CD4-positive, alpha-beta memory T cell (primary cell): ENCODE measurements at places on chromosomes 2 and 18.

- no peak for DNase-seq
Measured at GRCh38 chr2:75068546-75068945, 110.1 kb downstream of the POLE4 start.

GRCh38 chr18:48817021-48817461 is 133.7 kb downstream of the SMAD7 start:
- DNase-seq, result no peak

- no peak for DNase-seq
Measured at GRCh38 chr2:9646196-9647030, 15.6 kb upstream of the YWHAQ start.

DNA sequence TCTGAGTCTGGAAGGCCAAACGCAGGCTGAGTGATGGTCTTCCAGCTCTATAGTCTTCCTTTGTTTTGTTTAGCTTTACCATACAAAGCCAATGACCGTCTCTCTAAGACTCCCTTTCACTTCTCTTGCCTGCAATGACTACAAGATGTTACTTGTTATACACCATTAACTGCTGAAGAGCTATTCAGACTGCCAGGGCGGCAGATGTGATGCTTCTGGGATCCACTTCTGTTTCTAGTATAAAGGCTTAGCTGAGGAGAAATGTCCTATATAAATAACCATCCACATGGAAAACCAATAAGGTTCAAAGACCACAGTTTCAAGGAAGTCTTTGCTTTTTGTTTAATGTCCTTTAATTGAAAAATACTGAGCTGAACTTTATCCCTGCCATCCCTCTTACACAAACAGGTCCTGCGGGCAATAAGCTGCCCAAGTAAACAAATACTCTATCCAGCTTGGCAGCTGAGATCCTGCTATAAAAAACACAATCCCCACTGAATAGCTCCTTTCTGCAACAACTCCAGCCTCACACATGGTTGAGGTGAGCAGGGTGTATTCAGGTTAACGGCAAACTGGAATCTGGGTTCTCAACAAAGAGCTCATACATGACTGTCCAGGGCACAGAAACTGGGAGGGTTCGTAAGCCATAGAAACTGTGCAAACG is 124.6 kb downstream of the VIT start:
- DNase-seq, result no peak

DNA sequence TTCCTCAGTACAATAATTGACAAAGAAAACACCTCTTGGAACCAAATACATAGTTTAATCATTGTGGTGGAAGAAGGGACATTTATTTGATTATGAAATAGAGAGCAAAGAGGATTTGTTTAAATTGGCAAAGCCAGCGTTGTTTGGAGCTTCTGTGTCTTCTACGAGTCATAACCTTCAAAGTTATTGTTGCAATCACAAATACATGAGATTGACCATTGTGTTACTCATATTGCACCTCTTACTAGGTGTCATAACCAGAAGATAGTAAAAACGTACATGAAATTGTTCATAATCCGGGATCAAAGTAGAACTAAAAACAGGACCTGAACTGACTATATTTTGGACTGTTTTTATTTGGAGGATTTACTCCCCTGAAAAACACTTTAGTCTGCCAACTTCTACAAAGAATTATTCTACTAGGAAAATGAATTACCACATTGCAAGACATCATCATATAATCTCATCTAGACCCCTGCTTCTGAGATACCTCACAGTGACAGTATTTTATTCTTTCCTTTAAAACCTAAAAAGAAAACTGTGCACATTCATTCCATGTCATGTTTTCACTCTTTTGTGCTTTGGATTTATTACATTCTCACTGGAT is 151.7 kb upstream of the KLF7 start:
- DNase-seq, result no peak

DNA sequence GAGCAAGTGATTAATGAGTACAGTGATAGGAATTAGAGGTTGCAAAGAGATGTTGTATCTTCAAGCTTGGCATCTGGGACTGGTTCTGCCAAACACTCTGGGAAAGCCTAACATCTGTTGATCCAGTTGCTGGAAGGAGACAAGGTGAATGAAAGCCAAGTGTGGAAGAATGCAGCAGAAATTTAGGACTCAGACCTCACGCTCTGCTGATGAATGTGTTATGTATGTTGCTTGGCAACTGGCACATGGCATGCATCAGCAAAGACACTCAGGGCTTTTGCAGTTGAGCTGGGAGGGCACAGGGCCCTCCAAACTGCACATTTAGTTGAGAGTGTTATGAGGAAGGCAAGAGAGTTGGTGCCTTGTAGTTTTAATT is 105.5 kb downstream of the COLEC12 start:
- DNase-seq, result no peak

DNA sequence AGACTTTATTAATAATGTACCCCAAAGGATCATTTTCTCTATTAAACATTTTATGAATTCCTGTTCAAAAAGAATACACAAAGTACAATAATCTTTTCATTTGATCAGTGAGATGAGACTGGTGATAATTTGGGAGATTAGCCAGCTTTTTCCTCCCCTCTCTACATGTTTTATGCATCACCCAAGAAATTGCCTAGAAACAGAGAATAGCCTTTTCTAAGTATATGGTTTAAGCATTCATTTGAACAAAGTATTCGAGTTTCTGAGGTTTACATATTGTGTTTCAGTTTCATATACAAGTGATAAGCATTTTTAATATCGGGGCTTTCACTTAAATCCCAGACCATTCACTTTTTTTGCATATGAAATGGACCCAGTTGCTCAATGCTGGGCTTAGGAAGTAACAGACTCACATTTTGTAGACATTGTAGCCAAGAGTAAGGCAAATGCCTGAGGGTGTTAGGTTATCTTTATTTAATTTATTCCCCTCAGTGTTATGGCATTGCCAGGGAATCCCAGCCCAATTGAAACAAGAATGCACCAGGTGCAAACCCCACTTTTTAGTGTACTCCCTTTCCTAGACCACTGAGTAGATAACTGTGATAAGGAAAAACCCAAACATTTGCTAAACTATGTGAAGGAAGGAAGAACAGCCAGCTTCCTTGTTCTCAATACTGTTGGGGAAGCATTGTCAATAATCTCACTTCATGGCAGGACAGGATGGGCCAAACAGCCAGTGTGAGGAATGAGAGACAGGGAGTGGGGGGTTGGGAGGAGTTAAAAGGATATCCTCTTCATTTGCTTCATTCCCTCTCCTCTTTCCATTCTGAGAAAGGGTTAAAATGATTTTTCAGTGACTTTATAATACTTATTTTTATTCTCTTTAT is 3.5 kb downstream of the CPO start:
- no peak for DNase-seq

GRCh38 chr2:165877565-165878550 is 75.7 kb downstream of the TTC21B start:
- DNase-seq, result no peak

GRCh38 chr18:5237083-5237722 is 40.1 kb upstream of the AKAIN1 start:
- no peak for DNase-seq

DNA sequence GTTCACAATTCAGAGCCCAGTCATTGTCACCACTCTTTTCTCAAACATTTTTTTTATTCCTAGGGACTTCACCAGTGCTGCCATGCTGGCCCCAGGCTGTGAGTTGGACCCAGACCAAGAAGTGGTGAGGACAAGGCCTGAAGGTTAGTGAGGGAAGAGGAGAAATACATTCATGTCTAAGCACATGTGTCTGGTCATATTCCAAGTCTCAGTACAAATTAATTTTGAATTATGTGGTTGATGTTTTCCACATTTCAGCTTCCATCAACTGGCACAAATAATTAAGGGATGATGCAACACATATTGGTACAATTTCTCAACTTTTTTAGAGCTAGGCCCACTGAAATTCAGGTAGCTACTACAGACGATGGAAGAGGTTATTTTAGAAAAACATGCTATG is 106.6 kb upstream of the UPP2 start:
- no peak for DNase-seq

- no peak for DNase-seq
Measured at GRCh38 chr2:26172871-26173775, at the start of gene GAREM2. Gene GAREM2, plus strand, starts transcription at chr2:26173088. Its CDS starts 133 bp downstream, at chr2:26173221.

DNA sequence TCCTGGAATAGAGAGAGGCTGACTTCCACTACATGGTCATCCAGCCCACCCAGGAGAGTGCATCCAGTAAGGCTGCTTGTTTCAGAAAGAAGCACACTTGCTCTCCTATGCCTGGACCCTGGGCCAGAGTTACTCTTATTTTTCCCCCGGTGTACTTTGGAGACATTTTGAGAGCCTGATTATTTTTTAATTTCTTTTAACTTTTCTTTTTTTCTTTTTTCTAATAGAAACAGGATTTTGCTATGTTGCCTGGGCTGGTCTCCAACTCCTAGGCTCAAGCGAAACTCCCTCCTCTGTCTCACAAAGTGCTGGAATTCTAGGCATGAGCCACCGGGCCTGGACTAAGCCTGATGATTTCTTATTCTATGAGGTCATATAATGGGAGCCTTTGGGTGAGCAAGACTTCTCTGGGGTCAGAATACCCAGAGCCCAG is 62.2 kb downstream of the RPL37A start:
- DNase-seq, result no peak

DNA sequence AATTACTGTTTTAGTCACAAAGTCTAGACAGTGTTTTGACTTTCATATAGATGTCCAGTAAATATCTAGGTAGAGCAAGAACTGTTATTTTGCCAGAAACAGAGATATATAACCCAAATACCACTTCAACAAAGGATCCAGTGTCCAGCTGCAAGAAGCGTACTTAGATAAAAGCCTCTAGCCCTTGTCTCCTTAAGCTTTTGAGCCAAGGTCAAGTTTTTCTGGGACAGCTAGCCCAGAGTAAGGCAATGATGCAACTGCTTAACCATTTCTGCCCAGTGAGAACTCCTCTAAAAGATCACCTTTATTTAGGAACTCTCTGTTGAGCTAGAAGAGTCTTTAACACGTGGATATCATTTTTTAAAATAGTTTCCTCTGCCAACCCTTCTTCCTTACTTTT is 1424.9 kb upstream of the NXPH2 start:
- no peak for DNase-seq

- DNase-seq, result no peak
Measured at GRCh38 chr2:193907561-193907960, 1712.8 kb upstream of the TMEFF2 start.

DNA sequence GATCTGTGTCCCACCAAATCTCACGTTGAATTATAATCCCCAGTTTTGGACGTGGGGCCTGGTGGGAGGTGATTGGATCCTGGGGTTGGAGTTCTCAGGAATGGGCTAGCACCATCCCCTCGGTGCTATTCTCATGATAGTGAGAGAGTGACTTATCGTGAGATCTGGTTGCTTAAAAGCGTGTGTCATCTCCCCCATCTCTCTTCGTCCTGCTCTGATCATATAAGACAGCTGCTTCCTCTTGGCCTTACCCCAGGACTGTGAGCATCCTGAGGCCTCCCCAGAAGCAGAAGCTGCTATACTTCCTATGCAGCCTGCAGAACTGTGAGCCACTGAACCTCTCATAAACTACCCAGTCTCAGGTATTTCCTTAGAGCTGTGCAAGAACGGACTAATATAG is 163.7 kb upstream of the NDUFV2 start:
- DNase-seq, result no peak

GRCh38 chr2:903223-903900 is 47.3 kb upstream of the SNTG2 start:
- DNase-seq, result no peak

DNA sequence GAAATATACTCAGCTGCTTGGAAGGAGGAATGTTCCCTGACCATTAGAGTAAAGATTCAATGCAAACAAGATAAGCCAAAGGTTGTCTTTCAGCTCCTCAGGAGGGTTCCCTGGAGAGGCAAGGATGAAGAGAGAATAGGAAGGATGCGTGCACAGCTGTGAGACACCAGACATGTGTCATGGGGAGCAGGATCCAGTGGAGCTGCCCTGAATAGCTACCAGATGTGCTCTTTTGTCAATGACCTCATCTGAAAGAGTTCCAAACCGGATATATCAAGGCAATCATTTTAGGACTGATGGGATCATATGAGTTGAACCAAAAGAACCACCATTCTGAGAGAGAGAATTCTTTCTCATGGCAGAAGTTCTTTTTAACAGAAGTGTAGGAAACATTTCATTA is 490.6 kb downstream of the IRS1 start:
- DNase-seq, result no peak

DNA sequence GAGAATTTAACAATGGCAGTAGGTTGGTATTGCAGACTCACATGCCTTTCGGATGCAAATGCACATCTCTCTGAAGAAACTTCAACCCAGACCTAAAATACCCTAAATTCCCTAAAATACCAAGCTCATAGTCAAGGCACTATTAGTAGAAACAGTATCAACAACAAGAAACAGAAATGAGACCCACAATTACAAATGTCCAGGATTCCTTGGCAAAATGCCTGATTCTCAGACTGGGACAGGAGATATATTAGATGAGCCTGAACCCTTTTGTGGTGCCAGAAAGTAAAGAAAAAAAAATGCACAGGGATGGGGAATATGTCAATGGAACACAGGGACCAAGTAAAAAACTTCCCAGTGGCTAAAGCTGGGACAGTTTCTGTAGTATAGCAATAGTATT is 77.2 kb downstream of the NAT8 start:
- no peak for DNase-seq

DNA sequence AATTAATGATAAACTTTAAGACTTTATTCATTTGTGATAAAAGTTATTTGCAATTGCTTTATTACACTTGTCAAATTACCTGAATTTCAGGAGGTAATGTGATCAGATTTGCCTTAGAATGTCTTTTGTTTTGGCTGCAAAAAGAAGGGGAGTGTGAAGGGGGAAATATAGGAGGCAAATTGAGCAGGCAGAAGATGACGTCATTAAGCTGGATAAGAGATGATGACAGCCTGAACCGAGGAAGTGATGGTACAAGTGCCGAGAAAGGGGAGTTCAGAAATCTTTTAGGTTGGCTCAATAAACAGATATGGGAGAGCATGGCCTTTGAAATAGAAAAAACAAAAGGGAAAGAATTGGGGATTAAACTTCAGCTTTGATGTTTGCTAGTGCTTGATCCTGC is 73.0 kb upstream of the TTN start:
- DNase-seq, result no peak

- no peak for DNase-seq
Measured at GRCh38 chr2:78093436-78093835, 571.3 kb upstream of the LRRTM4 start.

- DNase-seq, result no peak
Measured at GRCh38 chr2:208937521-208937920, 486.3 kb upstream of the MAP2 start.

DNA sequence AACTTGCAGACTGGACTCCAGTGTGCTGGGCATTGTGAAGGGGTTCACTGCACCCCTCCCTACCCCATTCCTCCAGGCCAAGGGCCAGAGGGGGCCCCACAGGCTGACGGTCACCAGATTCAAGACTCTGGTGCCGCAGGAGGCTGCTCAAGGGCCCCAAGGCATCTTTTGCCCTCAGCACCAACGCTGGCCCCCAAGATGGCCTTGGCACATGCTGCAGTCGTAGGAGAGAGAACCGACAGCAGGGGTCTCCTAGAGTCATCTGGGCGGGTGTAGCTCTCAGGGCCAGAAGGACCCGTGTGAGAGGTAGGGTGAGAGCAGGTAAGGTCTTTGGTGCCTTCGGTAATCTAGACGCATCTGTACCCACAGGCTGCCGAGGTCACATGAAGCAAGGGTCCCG is 18.7 kb upstream of the ODC1 start:
- DNase-seq, result no peak

GRCh38 chr18:48766026-48766425 is 184.7 kb downstream of the SMAD7 start:
- DNase-seq, result no peak

- DNase-seq, result no peak
Measured at GRCh38 chr2:66432801-66433694, 1.9 kb upstream of the MEIS1 start.
